ENCODE measurements at places on chromosomes 6 and 20. TPM values are rescaled to one million over a fixed set of nuclear protein-coding genes. Genes with fewer than 3 reads are reported as not detected.

The ZNF831 gene
- total RNA-seq: 0.36 TPM

The BACH2 gene
- total RNA-seq: 7.4 TPM

The ID4 gene
- 96.3 TPM for total RNA-seq

The BCLAF1 gene
- 168 TPM for total RNA-seq

The TRIM10 gene
- total RNA-seq: not detected

The CCN5 gene
- 296 TPM for total RNA-seq

The NR2E1 gene
- total RNA-seq: not detected

The FAM120B gene
- 16.5 TPM for total RNA-seq

The MICA gene
- total RNA-seq: 23.7 TPM

The LY86 gene
- total RNA-seq: 3.1 TPM

The OR12D3 gene
- not detected for total RNA-seq

The MCM8 gene
- 4.3 TPM for total RNA-seq

The SAMD5 gene
- total RNA-seq: 3.9 TPM

The SNPH gene
- 6.1 TPM for total RNA-seq

The LZTS3 gene
- 18.8 TPM for total RNA-seq

The CST2 gene
- total RNA-seq: not detected

The UNC5CL gene
- 0.87 TPM for total RNA-seq

The SLC12A5 gene
- total RNA-seq: 1.3 TPM

The THBD gene
- total RNA-seq: 9.7 TPM

The ROMO1 gene
- 116 TPM for total RNA-seq

- H3K27ac ChIP-seq: no peak overlapping the region
- H3K4me3 ChIP-seq: no peak overlapping the region
- H3K27me3 ChIP-seq: no peaks in the 10 kb centered on the region
- H3K4me1 ChIP-seq: peaks cover 8% of the 10 kb centered on the region
- H3K36me3 ChIP-seq: no peaks in the 10 kb centered on the region
Measured at GRCh38 chr6:143598466-143599080, 79.2 kb upstream of the PHACTR2 start.

DNA sequence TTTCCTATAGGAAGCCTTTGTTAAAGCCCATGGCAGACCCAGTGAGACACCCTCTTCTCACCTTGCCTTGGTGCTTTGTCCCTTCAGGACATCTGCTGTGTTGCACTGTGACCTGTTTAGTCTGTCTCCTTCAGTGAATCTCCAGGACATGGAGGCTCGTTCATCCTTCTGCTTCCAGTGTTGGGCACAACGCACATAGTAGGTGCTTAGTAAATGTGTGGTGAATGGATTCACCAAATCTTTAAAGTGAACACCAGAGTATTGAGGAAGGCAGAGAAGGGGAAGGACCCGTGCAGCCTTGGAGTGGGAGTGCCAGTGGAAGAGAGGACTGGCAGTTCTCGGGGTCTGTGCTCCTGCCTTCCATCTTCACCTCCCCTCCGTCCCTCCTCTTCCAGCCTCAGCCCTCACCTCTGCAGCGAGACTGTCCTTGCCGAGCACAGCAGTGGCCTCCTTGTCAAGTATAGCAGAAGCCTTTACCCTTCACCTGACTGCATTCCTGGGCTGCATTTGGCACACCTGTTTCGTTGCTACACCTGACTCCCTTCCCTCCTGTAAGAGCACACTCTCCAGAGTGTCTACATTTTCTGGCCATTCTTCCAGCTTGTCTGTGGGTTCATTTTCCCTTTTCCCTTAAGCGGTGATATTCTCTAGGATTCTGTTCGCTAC lies 49.2 kb downstream of the ARID1B start:
- no peaks in the 10 kb centered on the region for H3K27me3 ChIP-seq
- H3K4me1 ChIP-seq: peaks cover 29% of the 10 kb centered on the region
- no peak for DNase-seq
- no peaks in the 10 kb centered on the region for H3K36me3 ChIP-seq
- H3K4me3 ChIP-seq: no peak overlapping the region

- no peaks in the 10 kb centered on the region for H3K27me3 ChIP-seq
- no peak overlapping the region for H3K27ac ChIP-seq
- H3K36me3 ChIP-seq: no peaks in the 10 kb centered on the region
- no peak overlapping the region for H3K4me3 ChIP-seq
- H3K4me1 ChIP-seq: no peaks in the 10 kb centered on the region
Measured at GRCh38 chr20:2695206-2695983, 2.8 kb downstream of the EBF4 start.

GRCh38 chr6:16198061-16198705 lies 40.2 kb upstream of the GMPR start:
- H3K4me1 ChIP-seq: peaks cover 11% of the 10 kb centered on the region
- H3K27me3 ChIP-seq: no peaks in the 10 kb centered on the region
- H3K36me3 ChIP-seq: no peaks in the 10 kb centered on the region
- no peak overlapping the region for H3K4me3 ChIP-seq
- H3K27ac ChIP-seq: no peak overlapping the region

- DNase-seq: no peak
- H3K36me3 ChIP-seq: no peaks in the 10 kb centered on the region
- H3K4me3 ChIP-seq: no peak overlapping the region
- H3K27ac ChIP-seq: no peak overlapping the region
- no peaks in the 10 kb centered on the region for H3K27me3 ChIP-seq
Measured at GRCh38 chr6:6631534-6632276, 43.2 kb downstream of the LY86 start.

DNA sequence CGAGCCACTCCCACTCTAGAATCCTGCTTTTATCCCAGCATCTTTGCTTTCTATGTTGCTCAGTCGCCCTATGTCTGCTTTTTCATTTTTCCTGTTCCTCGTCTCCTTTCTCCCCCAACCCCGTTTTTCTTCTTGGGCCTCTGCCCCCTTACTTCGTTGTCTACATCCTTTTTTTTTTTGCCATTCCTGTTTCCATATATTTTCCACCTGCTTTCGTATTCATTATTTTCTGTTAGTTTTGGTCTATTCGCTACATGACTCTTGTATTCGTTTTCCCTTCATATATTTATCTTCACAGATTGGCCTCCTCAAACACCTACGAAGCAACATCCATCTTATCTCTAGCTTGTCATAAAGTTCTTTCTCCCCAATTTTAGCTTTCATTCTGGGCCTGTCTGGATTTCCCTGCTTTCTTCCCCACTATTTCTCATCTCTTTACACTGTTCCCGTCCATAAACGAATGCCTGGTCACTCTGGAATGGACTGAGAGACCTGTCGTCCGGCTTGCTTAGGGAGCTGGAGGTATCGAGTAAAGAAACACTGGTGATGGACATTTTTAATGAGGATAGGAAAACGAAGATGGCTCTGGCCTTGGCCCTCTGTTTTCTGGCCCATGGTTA lies 915 bp downstream of the PRRC2A start:
- peak overlapping the region; percentile 96 for H3K27ac ChIP-seq
- no peaks in the 10 kb centered on the region for H3K27me3 ChIP-seq
- peak overlapping the region; percentile 82 for H3K4me3 ChIP-seq
- H3K4me1 ChIP-seq: peaks cover 1% of the 10 kb centered on the region
- no peaks in the 10 kb centered on the region for H3K36me3 ChIP-seq
- no peak for DNase-seq

- H3K27me3 ChIP-seq: no peaks in the 10 kb centered on the region
- DNase-seq: no peak
- peak overlapping the region; percentile 73 for H3K4me3 ChIP-seq
- no peaks in the 10 kb centered on the region for H3K36me3 ChIP-seq
- H3K27ac ChIP-seq: peak overlapping the region; percentile 82
Measured at GRCh38 chr20:38032585-38033329, 499 bp downstream of the TTI1 start.

GRCh38 chr6:13993416-13993815 lies 68.7 kb downstream of the RNF182 start:
- H3K27ac ChIP-seq: no peak overlapping the region
- no peaks in the 10 kb centered on the region for H3K27me3 ChIP-seq
- DNase-seq: no peak
- H3K36me3 ChIP-seq: no peaks in the 10 kb centered on the region

GRCh38 chr6:36657942-36658544 lies 20.5 kb upstream of the CDKN1A start:
- no peaks in the 10 kb centered on the region for H3K27me3 ChIP-seq
- H3K4me3 ChIP-seq: no peak overlapping the region
- no peaks in the 10 kb centered on the region for H3K36me3 ChIP-seq
- peaks cover 9% of the 10 kb centered on the region for H3K4me1 ChIP-seq
- no peak overlapping the region for H3K27ac ChIP-seq

GRCh38 chr20:12535316-12535715 lies 473.5 kb upstream of the SPTLC3 start:
- no peaks in the 10 kb centered on the region for H3K36me3 ChIP-seq
- no peak overlapping the region for H3K27ac ChIP-seq
- no peak overlapping the region for H3K4me3 ChIP-seq
- DNase-seq: no peak
- no peaks in the 10 kb centered on the region for H3K27me3 ChIP-seq
- peaks cover 4% of the 10 kb centered on the region for H3K4me1 ChIP-seq

- no peaks in the 10 kb centered on the region for H3K36me3 ChIP-seq
- no peaks in the 10 kb centered on the region for H3K4me1 ChIP-seq
- no peak for DNase-seq
- no peak overlapping the region for H3K4me3 ChIP-seq
- no peaks in the 10 kb centered on the region for H3K27me3 ChIP-seq
- H3K27ac ChIP-seq: no peak overlapping the region
Measured at GRCh38 chr6:22205266-22205665, 91.6 kb downstream of the PRL start.

GRCh38 chr6:132785936-132786335 lies 12.5 kb downstream of the SLC18B1 start:
- H3K4me3 ChIP-seq: no peak overlapping the region
- no peak overlapping the region for H3K27ac ChIP-seq
- H3K27me3 ChIP-seq: no peaks in the 10 kb centered on the region
- no peak for DNase-seq
- H3K36me3 ChIP-seq: no peaks in the 10 kb centered on the region

- no peaks in the 10 kb centered on the region for H3K27me3 ChIP-seq
- peak overlapping the region; percentile 63 for H3K4me3 ChIP-seq
- peak overlapping the region; percentile 63 for H3K27ac ChIP-seq
- peaks cover 8% of the 10 kb centered on the region for H3K4me1 ChIP-seq
- H3K36me3 ChIP-seq: no peaks in the 10 kb centered on the region
Measured at GRCh38 chr6:121437851-121438651, 2.6 kb downstream of the GJA1 start.

DNA sequence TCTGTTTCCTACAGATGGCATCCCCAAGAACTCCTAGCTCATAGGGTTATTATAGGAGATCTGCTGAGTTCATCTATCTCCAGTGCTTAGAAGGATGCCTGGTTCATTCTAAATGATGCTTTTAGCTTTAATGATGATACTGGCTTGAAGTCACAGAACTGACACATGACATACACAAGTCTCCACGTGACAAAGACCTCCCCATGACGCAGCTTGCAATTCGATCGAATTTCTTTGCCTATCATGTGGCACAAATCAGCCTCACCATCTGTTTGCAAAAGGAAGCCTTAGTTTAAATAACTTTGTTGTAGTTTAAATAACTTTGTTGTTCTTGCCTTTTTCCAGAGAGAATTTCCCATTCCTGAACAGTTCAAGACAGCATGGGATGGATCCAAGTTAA lies 44.1 kb upstream of the FAM8A1 start:
- H3K36me3 ChIP-seq: no peaks in the 10 kb centered on the region
- no peak overlapping the region for H3K4me3 ChIP-seq
- H3K27me3 ChIP-seq: no peaks in the 10 kb centered on the region

DNA sequence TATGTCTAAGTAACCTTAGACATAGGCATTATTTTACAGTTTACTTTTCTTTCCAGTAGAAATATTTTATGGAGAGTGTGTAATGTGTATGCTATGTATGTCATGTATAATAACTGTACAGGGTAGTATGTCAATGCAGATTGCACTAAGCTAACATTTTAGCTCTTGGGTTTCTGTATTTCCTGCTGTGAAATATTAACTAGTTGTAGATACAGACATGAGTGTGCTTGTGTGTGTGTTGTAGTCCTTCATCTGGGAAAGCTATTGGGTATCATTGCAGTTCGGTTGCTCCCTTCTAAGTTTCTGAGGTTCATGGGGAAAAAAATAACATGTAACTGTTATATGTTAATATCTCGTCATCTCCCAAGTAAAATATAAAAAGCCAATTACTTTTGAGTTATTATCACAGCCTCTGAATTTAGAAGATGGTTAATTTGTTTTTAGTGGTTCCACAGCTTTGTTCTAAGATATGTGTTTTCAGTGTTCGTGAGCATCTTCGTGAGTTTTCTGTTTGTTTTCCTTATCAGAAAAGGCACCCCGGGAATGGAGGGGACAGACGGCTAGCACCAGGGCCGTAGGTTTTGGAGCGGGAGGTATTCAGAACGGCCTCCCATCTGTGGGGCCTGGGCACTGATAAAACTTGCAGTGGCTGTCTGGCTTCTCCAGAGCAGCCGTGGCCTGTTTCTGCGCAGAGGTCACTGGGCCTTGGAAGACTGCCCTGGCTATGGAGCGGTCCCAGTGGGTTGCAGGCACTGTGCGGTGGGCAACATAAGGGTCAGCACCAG lies 215.0 kb downstream of the ARID1B start:
- no peak overlapping the region for H3K27ac ChIP-seq
- H3K27me3 ChIP-seq: no peaks in the 10 kb centered on the region
- no peak for DNase-seq
- peaks cover 11% of the 10 kb centered on the region for H3K4me1 ChIP-seq
- H3K36me3 ChIP-seq: no peaks in the 10 kb centered on the region

GRCh38 chr6:155850408-155850841 lies 394.8 kb upstream of the NOX3 start:
- no peak overlapping the region for H3K27ac ChIP-seq
- no peak overlapping the region for H3K4me3 ChIP-seq

GRCh38 chr6:7239590-7239948 lies 73.4 kb downstream of the SSR1 start:
- no peak for DNase-seq
- no peaks in the 10 kb centered on the region for H3K27me3 ChIP-seq
- no peaks in the 10 kb centered on the region for H3K36me3 ChIP-seq
- no peaks in the 10 kb centered on the region for H3K4me1 ChIP-seq
- no peak overlapping the region for H3K27ac ChIP-seq
- H3K4me3 ChIP-seq: no peak overlapping the region

DNA sequence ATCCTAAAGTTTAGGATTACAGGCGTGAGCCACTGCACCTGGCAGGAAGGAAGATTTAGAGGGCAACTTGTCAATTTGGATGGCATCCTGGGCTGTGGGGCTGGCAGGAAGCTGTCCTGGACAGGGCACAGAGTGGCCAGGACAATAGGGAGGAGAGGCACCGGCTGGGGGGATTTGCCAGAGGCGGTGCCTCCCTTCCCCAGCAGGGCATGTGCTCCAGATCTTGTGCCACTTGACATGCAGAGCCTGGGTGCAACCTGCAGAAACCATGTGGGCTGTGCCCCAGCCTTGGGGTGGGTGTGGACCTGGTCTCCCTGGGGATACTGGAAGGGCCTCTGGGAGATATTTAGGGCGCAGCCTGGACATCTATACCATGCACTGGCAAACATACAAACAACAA lies 58.6 kb upstream of the EEF1A1 start:
- H3K27me3 ChIP-seq: no peaks in the 10 kb centered on the region
- H3K4me1 ChIP-seq: peaks cover 6% of the 10 kb centered on the region
- no peak overlapping the region for H3K4me3 ChIP-seq
- peak overlapping the region; percentile 84 for H3K27ac ChIP-seq
- DNase-seq: peak; percentile 22

- peak overlapping the region; percentile 74 for H3K27ac ChIP-seq
- no peaks in the 10 kb centered on the region for H3K36me3 ChIP-seq
- peaks cover under 1% of the 10 kb centered on the region for H3K4me1 ChIP-seq
- peak overlapping the region; percentile 54 for H3K4me3 ChIP-seq
- H3K27me3 ChIP-seq: no peaks in the 10 kb centered on the region
Measured at GRCh38 chr6:28985462-28986164, 19.5 kb downstream of the ZNF311 start.
